ENCODE measurements at places on chromosomes 12 and 14.

GRCh38 chr14:69263364-69263763 lies 3.4 kb downstream of the GALNT16 start:
- DNase-seq, result peak; percentile 60

DNA sequence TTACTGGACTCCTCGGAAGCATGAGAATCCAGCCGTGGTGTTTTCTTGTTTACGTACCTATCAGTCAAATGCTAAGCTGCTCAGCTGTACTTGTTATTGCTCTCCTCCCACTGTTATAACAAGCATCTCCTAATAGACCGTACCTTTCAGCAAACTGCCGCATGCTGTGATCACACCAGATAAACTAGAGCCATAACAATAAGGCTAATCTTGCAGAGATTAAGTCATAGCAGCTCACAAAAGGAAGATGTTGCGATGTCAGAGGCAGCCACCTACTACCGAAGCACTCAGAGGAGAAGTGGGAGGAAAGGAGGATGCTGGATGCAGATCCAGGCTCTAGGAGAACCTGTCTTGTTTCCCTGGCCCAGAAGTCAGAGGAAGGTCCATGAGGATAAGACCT lies 196.0 kb downstream of the GALC start:
- DNase-seq, result no peak

GRCh38 chr12:20490213-20490612 lies 121.9 kb downstream of the PDE3A start:
- no peak for DNase-seq

DNA sequence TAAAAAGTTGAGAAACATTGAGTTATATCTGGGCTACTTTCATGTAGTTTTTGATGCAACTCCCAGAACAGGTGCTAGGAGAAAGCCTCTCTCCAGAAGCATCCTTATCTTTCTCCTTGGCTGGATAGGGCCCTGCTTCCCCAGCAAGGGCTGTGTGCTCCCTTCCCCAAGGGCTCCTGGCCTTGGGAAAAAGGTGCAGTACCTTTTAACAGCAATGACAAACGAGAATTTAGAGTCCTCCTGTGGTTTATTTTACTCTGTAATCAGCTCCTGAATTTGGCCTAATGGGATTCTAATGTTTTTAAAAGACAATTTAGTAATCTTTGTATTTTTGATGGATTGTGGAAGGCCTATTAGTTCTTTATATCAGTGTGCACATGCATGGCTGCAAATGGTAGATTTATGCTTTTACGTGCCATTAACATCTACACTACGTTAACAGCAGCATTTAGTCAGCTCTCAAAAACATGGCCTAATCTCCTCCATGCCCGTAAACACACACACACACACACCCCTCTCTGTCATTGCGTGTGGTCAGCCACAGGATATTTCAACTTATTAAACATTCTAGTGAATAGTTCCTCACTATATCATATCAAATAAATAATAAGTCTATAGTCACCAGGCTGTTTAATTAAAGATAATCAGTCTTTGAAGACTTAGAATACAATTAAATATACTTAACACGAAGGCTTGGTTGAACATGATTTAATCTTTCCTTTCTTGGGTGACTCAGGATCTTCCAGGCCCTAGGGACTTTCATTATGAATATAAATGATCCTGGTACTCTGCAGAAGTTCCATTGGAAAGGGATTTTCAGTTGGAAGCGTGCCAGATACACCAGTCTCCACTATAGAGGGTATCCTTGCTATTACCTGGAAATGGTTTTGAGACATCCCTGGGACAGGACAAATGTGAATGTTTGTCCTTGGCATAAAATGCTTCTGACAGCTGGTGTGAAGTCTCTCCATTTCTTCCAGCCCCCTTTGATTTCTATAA lies 181.4 kb upstream of the PWP1 start:
- peak; percentile 56 for DNase-seq

DNA sequence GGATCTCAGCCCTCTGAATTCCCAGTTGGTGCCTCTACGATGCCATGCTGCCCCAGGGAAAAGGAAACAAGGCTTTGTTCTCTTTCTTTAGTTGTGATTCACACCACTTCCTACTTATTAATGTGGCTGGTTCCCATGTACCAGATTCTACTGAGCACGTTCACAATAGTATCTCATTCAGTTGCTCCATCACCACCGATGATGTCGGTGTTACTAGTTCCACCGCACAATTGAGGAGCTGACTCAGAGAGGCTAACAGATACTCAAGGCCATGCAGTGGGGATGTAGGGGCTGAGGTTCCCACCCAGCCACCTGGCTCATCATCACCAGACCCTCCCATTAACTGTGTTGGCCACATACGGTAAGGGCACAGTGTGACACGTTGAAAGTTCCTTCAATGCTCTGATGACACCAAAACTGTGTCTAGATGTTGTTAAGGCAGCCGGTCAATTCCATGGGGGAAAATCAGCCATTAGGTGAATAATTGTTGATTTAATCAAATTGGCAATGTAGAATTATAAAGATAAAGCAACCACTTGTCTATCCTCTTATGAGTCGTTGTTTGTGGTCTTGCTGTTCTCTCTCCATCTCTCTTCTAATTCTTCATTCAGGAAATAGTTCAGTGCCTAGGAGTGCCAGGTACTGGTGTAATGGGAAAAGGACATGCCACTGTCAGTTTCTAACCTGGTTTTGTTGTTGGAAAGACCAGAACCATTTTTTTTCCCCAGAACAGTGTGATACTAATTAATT lies 244.2 kb upstream of the CRY1 start:
- DNase-seq, result no peak

GRCh38 chr14:53060046-53060445 lies 93.1 kb downstream of the DDHD1 start:
- no peak for DNase-seq
